Occipital lobe (tissue), 3 donors: ENCODE measurements at places on chromosomes 5 and 9.
A peak's percentile ranks its signal among the peaks of the same experiment; 100 is the strongest.

DNA sequence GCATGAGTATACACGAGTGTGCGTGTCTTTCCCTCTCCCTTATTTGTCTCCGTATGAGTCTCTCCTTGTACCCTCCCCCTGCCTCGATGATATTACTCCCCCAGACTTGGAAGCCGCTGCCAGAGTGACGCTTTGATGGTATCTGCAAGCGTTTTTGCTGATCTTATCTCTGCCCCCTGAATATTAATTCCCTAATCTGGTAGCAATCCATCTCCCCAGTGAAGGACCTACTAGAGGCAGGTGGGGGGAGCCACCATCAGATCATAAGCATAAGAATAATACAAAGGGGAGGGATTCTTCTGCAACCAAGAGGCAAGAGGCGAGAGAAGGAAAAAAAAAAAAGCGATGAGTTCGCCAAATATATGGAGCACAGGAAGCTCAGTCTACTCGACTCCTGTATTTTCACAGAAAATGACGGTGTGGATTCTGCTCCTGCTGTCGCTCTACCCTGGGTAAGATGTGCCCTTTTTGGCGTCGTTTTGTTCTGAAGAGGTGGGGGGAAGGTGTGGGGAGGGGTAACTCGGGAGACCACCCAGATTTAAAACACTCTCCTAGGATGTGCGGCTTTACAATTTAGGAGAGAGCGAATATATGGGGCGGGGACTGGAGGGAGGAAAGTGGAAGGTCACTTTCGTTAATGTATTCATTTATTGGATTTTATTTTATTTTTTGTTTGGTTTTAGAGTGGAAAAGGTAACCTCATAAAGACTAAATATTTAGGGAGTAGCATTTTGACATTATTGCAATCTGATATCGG lies at the start of gene GABRG2:
Gene GABRG2, plus strand, starts transcription at position 119 of the 757 bp plus-strand sequence. Its CDS starts 227 bp downstream, at position 346.
- DNase-seq: peak; percentile 12

DNA sequence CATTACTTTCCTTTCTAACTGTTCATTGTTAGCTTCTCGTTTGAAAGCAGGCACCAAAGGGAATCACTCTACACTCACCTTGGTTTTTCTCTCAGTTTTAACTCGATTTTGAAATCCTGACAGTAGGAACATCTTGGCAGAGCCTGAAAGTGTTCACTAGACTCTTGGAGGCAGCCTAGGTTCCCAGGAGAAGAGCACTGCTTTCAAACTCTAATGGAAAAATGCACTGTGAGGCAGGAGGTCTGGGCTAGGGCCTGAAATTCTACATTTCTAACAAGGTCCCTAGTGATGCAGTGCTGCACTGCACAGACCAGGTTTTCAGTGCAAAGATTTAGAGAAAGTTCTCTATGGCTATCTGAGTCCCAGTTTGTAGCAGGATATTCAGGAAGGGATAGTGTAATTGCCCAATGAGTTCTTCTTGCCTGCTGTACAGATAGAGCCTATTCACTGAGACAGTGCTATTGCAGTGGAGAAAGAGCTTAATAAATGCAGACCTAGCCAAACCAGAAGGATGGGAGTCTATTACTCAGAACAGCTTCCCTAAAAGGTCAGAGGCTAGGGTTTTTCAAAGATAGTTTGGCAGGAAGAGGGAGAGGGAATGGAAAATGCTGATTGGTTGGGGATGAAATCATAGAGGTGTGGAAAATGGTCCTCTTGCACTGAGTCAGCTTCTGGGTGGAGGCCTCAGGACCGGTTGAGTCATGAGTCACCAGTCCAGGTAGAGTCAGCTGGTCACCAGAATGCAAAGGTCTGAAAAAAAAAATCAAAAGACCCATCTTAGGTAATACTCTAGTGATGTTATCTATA lies 153.9 kb downstream of the GPBP1 start:
- DNase-seq: no peak

DNA sequence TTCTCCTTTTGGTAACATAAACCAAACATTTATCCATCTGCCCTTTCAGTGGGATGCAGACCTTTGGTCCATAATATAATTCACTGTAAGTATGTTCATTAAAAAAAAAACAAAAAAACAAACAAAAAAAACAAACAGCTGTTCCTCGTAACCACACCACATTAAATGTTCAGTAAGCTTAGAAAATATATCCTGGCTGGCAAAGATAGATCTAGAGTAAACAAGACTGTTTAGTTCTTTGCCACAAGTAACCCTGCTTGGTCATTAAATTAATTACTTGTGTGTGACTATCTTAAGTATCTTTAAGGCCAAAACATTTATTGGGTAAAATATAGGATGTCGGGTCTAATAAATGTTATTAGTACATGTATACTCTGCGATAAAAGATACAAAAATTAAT lies 1717.1 kb downstream of the EFNA5 start:
- no peak for DNase-seq

DNA sequence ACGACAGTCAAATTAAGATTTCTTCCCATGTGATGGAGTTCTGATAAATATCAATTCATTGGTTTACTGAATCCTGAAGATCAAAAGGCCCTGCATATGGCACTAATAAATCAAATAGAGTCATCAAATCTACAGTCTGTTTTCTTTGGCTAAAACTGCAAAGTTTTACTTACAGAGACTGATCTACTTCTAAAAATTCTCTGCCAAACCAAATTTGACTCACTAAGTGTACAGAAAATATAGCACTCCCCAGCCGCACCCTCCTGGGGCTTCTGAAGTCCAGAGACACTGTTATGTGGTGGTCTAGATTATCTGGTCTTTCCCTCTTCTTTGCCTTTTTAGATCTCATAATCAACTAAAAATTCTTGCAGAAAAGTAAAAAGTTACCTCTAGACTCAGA lies 237.7 kb downstream of the MLLT3 start:
- DNase-seq: no peak

GRCh38 chr5:82622711-82623514 lies 344.8 kb upstream of the RPS23 start:
- DNase-seq: no peak

- no peak for DNase-seq
These were observed 501.5 kb downstream of the DMAC1 start for GRCh38 chr9:7298123-7298522.

GRCh38 chr5:129977810-129978209 lies 73.5 kb downstream of the CHSY3 start:
- no peak for DNase-seq

DNA sequence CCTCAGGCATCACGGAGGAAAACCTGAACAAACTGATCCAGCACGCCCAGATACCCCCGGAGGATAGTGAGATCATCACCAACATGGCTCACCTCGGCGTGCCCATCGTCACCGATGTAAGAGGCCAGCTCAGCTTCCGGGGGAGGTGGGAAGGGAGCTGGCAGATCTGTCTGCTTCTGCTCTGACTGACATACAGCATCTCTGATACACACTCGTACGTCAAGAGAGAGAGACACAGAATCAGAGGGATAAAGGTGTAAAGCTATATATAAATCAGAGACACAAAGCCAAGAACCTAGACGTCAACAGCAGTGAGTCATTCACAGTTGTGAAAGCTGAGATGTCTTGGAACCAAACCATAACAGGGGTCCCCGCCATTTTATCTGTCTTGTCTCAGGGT lies 30.1 kb upstream of the CFAP157 start:
- DNase-seq: no peak

- no peak for DNase-seq
These were observed 72.4 kb upstream of the GNAQ start for GRCh38 chr9:78103971-78104433.

- no peak for DNase-seq
These were observed 119.7 kb upstream of the ELL2 start for GRCh38 chr5:96081276-96081858.

- no peak for DNase-seq
These were observed 25.0 kb upstream of the ERMP1 start for GRCh38 chr9:5857928-5858327.

GRCh38 chr5:1832511-1833250 lies 31.5 kb downstream of the NDUFS6 start:
- no peak for DNase-seq
